Upper lobe of left lung (tissue), 6 donors: ENCODE measurements at places on chromosomes 5 and 9. TPM values are rescaled to one million over a fixed set of nuclear protein-coding genes. Genes with fewer than 3 reads are reported as not detected.

DNA sequence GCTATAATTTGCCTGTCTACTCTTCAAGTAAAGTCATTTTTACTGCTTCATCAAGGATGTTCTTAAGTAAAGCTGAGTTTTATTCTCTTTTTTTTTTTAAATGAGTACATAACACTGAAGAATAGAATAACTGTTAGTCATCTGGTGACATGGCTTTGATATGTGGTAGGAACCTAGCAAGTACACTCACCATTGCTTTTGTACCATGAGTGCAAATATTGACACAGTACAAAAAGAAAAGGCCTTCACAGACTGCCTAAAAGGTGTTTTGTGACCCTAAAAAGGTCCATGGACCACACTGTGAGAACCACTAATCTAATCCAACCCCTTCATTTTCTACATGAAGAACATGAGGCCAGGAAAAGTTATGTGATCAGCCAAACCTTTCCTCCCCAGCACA, 55.0 kb downstream of the ECPAS start:
- H3K36me3 ChIP-seq = peaks cover 23% of the 10 kb centered on the region
- DNase-seq = no peak
- H3K27me3 ChIP-seq = no peaks in the 10 kb centered on the region
- no peaks in the 10 kb centered on the region for H3K4me1 ChIP-seq
- H3K4me3 ChIP-seq = no peak overlapping the region

DNA sequence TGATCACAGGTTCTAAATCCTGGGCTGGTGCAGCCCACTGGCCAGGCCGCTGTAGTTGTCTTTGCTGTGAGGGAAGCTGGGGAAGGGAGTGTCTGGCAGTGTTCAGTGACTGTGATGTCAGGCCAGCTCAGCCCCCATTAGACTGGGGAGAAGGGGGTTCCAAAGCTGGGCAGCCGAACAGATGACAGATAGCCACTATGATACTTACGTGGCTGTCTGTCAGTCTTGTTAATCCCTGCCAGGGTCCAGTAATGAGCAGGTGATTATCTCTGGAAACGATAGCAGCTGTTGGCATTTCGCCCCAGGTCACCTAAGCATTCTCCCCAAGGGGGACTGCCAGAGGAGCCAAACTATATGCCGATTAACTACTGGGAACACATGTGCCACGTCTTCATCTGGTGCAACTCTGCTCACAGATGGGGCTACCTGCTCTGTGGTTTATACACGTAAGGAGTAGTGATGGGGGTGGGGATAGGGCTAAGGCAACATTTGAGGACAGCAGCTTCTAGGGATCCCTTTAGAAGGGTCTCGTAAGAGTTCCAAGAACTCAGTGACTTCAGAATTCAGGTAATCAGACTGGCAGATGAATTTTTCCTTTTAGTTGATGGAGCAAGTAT, 396.3 kb downstream of the KDM4C start:
- H3K27ac ChIP-seq = no peak overlapping the region
- no peaks in the 10 kb centered on the region for H3K36me3 ChIP-seq
- no peak for DNase-seq
- no peaks in the 10 kb centered on the region for H3K4me1 ChIP-seq

- DNase-seq = peak; percentile 66
- H3K27ac ChIP-seq = peak overlapping the region; percentile 93
- peaks cover 49% of the 10 kb centered on the region for H3K4me1 ChIP-seq
- no peaks in the 10 kb centered on the region for H3K27me3 ChIP-seq
- H3K4me3 ChIP-seq = peak overlapping the region; percentile 80
Measured at GRCh38 chr5:61333321-61333953, 1.4 kb downstream of the ZSWIM6 start.

- no peak overlapping the region for H3K27ac ChIP-seq
- DNase-seq = no peak
- H3K27me3 ChIP-seq = no peaks in the 10 kb centered on the region
- H3K36me3 ChIP-seq = no peaks in the 10 kb centered on the region
- no peak overlapping the region for H3K4me3 ChIP-seq
- no peaks in the 10 kb centered on the region for H3K4me1 ChIP-seq
Measured at GRCh38 chr5:80554646-80555045, 15.4 kb downstream of the ANKRD34B start.

GRCh38 chr5:8340739-8341344, 471.9 kb downstream of the MTRR start:
- no peak overlapping the region for H3K4me3 ChIP-seq
- no peak for DNase-seq
- H3K36me3 ChIP-seq = no peaks in the 10 kb centered on the region
- H3K4me1 ChIP-seq = peaks cover 4% of the 10 kb centered on the region
- H3K27ac ChIP-seq = no peak overlapping the region

GRCh38 chr5:172897481-172898217, 61.6 kb upstream of the RPL26L1 start:
- no peak for DNase-seq
- no peak overlapping the region for H3K4me3 ChIP-seq
- H3K27ac ChIP-seq = peak overlapping the region; percentile 85

- H3K4me1 ChIP-seq = peaks cover 12% of the 10 kb centered on the region
- no peak overlapping the region for H3K4me3 ChIP-seq
- no peak overlapping the region for H3K27ac ChIP-seq
- DNase-seq = no peak
Measured at GRCh38 chr9:121778252-121779225, 127.1 kb downstream of the DAB2IP start.

GRCh38 chr5:141422742-141423291, 2.0 kb downstream of the PCDHGA11 start:
- no peaks in the 10 kb centered on the region for H3K27me3 ChIP-seq
- no peak overlapping the region for H3K4me3 ChIP-seq
- H3K4me1 ChIP-seq = peaks cover 13% of the 10 kb centered on the region

GRCh38 chr9:87039809-87040392, 92.6 kb upstream of the GAS1 start:
- H3K4me3 ChIP-seq = no peak overlapping the region
- no peaks in the 10 kb centered on the region for H3K36me3 ChIP-seq
- no peak for DNase-seq
- no peak overlapping the region for H3K27ac ChIP-seq
- H3K27me3 ChIP-seq = no peaks in the 10 kb centered on the region

GRCh38 chr5:10977011-10977410, 216.0 kb upstream of the DAP start:
- H3K4me1 ChIP-seq = no peaks in the 10 kb centered on the region
- H3K27ac ChIP-seq = no peak overlapping the region
- no peaks in the 10 kb centered on the region for H3K36me3 ChIP-seq

DNA sequence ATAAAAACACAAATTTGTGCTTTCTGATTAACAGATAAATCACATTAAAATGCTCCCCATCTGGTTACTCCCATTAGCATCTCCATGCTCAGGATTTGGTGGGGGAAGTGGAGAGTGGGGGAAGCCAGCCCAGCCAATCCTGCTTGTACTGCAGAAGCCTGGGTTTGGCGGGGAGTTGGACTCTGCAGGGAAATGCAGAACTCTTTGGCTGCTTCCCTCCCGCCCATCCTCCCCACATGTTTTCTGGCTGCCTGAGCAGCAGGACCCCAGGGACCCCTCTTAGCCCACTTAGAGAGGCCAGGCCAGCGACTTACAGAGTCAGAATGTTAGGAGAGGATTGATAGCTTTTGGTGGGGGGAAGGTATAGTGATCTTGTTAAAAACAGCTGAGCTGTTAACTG, 59.5 kb upstream of the FOXI1 start:
- DNase-seq = no peak
- no peaks in the 10 kb centered on the region for H3K4me1 ChIP-seq
- no peak overlapping the region for H3K27ac ChIP-seq
- H3K27me3 ChIP-seq = no peaks in the 10 kb centered on the region
- H3K36me3 ChIP-seq = peaks cover 7% of the 10 kb centered on the region

GRCh38 chr9:88390371-88390990, 2.2 kb downstream of the SPIN1 start:
- H3K4me3 ChIP-seq = no peak overlapping the region
- H3K27me3 ChIP-seq = no peaks in the 10 kb centered on the region
- H3K27ac ChIP-seq = peak overlapping the region; percentile 9
- H3K4me1 ChIP-seq = peaks cover 13% of the 10 kb centered on the region
- no peak for DNase-seq
- H3K36me3 ChIP-seq = no peaks in the 10 kb centered on the region

DNA sequence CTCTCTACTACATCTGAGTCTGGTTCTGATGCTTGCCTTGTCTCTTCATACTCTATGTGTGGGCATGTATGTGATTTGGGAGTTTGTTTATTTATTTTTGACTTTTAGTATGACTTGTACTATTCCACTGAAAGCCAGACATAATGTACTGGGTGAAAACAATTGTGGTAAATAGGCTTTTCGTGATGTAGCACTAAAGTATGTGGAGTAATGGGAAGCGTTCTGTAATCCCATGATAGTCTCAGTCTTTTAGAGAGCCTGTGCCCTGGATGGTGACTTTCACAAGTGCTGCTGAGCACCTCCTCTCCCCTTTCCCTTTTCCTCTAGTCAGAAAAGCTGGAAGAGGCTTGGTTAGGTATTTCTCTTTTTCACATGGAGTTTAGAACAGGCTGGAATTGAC, 85.8 kb upstream of the S1PR3 start:
- no peak for DNase-seq
- H3K36me3 ChIP-seq = no peaks in the 10 kb centered on the region
- no peaks in the 10 kb centered on the region for H3K4me1 ChIP-seq
- no peak overlapping the region for H3K27ac ChIP-seq
- H3K4me3 ChIP-seq = no peak overlapping the region

DNA sequence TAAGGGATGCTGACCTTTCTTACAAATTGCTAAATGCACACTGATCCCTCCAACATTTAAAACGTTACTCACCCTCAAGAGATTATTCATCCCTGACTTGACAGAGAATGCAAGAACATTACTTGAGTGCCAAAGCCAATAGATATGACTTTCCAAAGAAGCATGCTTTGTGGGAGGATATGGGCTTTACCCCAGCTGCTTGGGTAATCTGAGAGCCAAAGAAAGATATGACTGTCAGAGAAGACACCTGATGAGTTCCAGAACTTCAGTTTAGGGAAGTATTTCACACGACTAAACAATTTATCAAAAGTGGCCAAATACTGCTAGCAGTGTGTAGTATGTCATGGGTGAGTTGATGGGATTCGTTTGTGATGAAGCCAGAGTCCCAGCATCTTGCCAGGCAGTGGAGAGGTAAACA, 7.4 kb upstream of the SPDL1 start:
- no peak overlapping the region for H3K27ac ChIP-seq
- no peaks in the 10 kb centered on the region for H3K36me3 ChIP-seq
- no peaks in the 10 kb centered on the region for H3K4me1 ChIP-seq
- H3K4me3 ChIP-seq = no peak overlapping the region
- DNase-seq = no peak
- H3K27me3 ChIP-seq = no peaks in the 10 kb centered on the region

DNA sequence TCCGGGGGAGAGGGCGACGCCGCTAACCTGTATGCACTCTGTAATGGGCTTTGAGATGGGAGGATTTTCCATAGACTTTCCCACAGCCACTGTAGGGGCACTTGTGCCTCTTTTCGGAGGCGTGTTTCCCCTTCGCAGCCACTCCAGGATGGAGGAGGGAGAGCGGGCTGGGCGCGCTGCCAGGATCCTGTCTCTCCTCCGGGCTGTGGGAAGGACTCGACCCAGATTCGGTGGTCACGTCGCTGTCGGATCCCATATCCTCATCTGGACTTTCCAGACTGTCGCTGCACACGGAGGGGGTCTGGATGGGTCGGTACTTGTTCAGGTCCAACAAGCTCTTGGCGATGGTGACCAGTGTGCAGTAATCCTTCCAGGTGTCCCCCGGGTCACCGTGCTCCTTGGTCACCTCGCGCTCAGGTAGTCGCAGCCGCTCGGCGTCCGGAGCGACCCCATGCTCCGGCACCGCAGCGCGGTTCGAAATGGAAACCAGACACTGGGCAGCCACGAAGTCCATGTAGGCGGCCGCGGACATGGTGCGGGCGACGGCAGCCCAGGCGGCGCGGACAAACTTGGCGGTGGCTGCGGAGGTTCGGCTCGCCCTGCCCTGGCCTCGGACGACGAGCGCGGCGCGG, 1.5 kb downstream of the KLF9 start:
- H3K27me3 ChIP-seq = no peaks in the 10 kb centered on the region
- peak; percentile 96 for DNase-seq
- H3K4me1 ChIP-seq = peaks cover 46% of the 10 kb centered on the region
- peak overlapping the region; percentile 83 for H3K4me3 ChIP-seq

TXNDC8 gene
- not detected for total RNA-seq

ANKRD34B gene
- total RNA-seq = not detected

DDX4 gene
- total RNA-seq = not detected

IFNB1 gene
- total RNA-seq = not detected

SGCD gene
- total RNA-seq = 1.8 TPM

RNF208 gene
- total RNA-seq = 5.4 TPM

RORB gene
- 2.4 TPM for total RNA-seq

PCDHA10 gene
- total RNA-seq = 1.2 TPM

AFAP1L1 gene
- 15.1 TPM for total RNA-seq

TNC gene
- 46.3 TPM for total RNA-seq
